AG04450 (cell line): ENCODE measurements at places on chromosomes 7 and 10. TPM values are rescaled to one million over a fixed set of nuclear protein-coding genes. Genes with fewer than 3 reads are reported as not detected.

Gene NKX2-3
- polyA plus RNA-seq, result not detected in 2 replicates

DNA sequence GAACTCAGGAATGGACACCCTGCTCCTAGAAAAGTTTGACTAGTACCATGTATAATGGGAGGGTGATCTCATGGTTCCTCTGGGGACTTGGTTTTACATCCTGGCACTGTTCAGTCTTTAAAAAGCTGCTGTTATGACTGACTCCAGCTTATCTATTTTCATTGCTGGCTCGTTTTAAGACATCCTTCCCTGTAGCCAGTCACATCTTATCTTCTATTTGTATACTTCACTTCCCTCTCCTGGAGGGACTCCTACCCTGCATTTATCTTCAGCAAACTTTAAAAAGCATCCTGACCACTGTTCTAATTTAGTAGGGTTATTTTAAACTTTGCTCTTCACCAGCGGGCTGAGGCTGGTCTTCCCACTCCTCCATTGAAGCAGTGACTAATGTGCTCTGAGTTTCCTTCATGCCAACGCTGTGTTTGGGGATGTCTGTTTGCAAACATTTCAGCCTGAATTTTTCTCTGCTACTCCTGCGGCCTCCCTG, 72.9 kb upstream of the ARMC3 start:
- DNase-seq, result no peak

Gene TAS2R41
- polyA plus RNA-seq, result not detected in 2 replicates

Gene MDFIC
- polyA plus RNA-seq, result 30.2 and 35.9 TPM in 2 replicates

DNA sequence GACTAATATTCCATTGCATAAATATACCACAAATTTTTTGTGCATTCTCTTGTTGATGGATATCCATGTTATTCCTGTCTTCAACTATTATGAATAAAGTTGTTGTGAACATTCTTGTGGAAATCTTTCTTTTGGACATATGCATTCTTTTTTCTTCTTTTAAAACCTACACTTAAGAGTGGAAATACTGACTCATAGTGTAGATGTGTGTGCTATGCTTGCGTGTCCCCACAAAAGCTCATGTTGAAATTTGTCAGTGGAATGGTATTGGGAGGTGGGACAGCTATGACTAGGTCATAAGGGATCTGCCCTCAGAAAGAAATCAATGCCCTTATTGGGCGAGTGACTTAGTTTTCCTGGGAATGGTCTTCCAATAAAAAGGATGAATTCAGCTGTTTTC, 203.6 kb upstream of the PRSS58 start:
- peak; percentile 76 for DNase-seq

- DNase-seq, result no peak
These were observed 486.7 kb downstream of the SDK1 start for GRCh38 chr7:3787717-3788264.
